NCI-H748 treated with DMSO at 0.1 percent for 48 hours (cell line): ENCODE measurements at places on chromosomes 3 and 15.

GRCh38 chr15:70493376-70493775 lies 270.0 kb downstream of the UACA start:
- DNase-seq = no peak

DNA sequence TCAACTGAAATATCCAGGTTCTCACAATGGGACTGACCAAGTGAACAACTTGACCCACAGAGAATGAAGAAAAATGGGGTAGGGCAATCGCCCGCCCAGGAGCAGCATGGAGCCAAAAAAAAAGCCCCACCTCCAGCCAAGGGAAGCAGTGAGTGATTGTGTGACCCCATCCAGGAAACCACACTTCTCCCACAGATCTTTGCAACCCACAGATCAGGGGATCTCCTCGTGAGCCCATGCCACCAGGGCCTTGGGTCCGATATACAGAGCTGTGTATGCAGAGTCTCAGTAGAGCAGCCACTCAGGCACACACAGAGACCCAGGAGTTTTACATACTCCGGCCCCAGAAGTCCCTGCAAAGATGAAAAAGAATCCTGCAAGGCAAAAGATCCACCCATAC lies 35.7 kb downstream of the PYGO1 start:
- no peak for DNase-seq

GRCh38 chr15:83290236-83290635 lies 5.8 kb upstream of the BNC1 start:
- no peak for DNase-seq

- no peak for DNase-seq
Observed at GRCh38 chr3:87996882-87997281, 61.9 kb downstream of the CGGBP1 start.

GRCh38 chr3:185767002-185767688 lies 57.7 kb downstream of the IGF2BP2 start:
- no peak for DNase-seq

- DNase-seq = no peak
Observed at GRCh38 chr3:12489368-12489767, 5.1 kb downstream of the TSEN2 start.

DNA sequence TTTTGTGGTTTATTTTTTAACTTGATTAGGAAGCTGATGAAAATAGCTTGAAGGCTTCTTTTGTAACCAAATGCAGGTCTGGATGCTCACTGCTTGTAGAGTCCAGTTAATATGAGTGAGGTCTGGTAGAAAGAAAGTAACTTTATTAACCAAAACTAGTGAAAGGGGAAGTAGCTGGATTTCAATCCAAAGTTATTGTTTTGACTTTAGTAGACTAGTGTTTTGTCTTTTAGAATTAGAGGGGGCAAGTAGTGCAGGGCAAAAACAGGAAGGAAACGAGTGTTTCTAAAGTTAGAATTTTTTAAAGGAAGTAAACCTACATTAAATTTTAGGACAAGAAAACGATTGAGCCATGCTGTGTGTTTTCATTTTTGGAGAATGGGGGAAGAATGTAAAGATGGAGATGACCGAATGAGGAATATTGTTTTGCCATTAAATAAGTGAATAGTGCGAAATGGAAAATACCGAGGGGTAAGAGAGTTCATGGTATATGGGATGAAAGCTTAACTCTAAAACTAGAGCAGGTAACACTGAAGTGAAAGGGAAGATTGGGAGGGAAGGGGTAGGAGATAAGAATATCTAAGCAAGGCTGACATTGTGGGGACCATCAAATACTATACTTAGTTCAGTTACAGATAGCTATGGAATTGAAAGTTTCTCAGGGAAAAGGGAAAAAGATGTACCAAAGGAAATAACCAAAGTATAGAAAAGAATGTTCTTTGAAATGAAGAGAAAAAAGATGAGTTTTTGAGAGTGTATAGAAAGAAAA lies 40.0 kb downstream of the USP3 start:
- no peak for DNase-seq

DNA sequence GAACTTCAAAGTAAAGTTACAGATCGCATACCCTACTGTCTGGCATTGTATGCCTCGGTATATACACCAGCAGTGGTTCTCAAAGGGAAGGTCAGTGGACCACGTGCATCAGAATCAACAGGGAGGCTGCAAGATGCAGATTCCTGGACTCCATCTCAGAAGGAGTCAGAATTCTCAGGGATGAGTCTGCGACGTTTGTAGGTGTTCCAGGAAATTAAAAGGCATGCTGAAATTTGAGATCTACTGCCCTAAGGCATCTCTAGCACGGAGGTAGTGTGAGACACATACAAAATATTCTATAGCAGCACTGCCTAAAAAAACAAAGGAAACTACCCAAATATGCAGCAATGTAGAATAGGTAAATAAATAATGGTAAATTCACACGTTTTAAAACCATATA lies 136.8 kb upstream of the BNIP2 start:
- DNase-seq = no peak

DNA sequence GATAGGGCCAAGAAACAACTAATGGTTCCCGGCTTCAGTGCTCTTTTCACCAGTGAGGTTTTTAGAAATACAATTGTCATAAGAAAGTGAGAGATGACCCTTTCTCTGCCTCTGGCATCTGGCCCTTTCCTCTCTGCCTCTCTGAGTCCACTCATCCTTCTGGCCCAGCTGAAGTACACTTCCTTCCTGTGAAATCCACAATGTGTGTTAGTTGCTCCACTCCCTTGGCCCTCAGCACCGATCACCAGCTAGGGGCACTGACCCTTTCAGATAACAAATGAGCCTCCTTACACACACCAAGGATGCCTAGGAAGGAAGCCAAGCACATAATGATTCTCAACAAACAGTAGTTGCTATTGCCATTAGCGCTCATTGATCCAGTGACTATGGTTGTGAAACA lies 2.9 kb upstream of the CAV3 start:
- no peak for DNase-seq

GRCh38 chr3:13569641-13570390 lies 20.9 kb downstream of the FBLN2 start:
- no peak for DNase-seq

DNA sequence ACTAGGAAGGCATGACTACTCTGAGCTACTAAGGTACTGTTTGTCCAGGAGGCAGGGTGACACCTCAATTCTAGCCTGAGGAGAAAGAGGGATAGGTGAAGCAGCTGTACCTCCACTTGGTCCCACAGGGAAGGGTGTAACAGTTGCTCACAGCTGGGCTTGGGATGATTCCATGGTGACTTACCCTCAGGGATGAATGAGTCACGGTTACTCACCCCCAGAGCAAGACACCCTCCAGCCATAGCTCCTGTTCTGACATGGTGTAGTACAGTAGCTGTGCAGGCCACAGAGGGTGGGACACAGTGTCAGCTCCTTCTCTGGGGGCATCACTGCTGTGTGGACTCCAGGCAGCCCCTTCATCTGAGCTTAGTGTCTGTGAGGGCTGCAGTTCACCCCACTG lies 868.6 kb upstream of the SEMA6D start:
- DNase-seq = no peak

GRCh38 chr3:50448752-50449539 lies 54.5 kb downstream of the CACNA2D2 start:
- DNase-seq = no peak

- no peak for DNase-seq
Observed at GRCh38 chr15:75785771-75786574, 57.3 kb upstream of the UBE2Q2 start.

DNA sequence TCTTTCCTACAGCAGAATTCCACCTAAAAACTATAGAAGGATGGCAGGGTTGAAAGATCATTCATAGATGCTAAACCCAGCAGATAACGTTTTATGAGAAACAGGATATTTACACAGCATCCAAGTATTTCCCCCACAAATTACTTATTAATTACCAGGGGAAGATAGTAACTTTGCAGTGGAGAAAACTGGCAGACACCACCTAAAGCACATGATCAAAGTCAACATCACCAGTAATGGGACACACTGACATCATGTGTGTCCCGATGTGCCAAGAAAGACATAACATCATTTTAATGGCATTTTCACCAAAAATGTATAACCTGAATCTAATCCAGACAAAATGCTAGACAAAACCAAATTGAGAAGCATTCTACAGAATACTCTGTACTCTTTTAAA lies 220.4 kb upstream of the THBS1 start:
- no peak for DNase-seq

GRCh38 chr3:71763426-71763825 lies 9.8 kb downstream of the GPR27 start:
- DNase-seq = no peak

DNA sequence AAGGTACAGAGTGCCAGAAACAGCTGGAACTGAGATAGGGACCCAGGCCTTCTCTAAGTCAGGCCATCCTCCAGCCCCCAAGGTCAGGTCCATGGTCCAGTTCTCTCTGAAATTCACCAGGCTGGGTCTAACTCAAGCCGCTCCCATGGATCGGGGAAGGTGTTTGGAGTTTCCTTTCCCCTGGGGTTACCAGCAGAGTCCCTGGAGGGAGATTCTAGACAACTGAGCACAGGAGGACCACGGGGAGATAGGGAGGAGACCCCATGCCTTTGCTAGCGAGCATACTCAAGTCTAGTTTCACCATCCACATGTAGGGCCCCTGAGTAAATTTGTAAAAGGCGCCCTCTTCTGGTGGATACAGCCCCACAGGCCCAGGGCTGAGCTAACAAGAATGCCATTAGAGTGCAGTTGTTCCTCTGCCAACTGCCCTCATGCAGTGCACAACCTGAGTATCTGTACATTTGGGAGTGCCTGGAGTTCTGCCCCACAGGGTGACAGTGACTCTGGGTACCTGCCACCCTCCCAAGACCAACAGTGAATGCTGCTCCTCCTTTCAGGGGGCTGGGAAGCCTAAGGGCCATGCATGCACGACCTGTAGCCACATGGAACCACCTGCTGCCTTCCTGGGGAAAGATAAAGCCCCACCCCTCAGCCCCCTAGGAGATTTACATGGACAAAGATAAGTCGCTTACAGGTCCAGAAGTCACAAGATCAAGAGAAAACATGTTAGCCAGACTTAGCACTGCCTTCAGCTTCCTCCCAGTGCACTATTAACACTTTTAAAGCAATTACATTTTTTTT lies 89.0 kb downstream of the IQSEC1 start:
- no peak for DNase-seq

- DNase-seq = no peak
Observed at GRCh38 chr3:186722457-186722856, 5.3 kb downstream of the KNG1 start.

- DNase-seq = no peak
Observed at GRCh38 chr3:111923095-111923771, 55.6 kb upstream of the ABHD10 start.

DNA sequence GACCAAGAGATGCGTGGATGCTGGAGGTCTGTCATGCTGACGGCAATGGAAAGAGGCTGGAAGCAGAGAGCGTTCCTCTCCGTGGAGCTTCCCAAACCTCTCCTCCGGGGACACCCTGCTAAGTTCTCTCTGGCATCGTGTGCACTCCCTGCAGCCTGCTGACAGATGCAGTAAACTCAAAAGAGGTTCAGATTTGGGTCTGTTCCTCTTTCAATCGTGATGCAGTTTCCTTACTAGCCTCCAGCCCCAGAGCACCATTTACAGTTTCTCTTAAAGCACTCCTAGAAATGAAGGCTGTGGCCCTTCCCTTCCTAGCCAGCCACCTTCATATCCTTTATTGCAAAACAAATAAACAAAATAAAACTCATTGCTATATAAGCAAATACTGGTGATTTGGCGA lies 47.3 kb upstream of the LRRC58 start:
- DNase-seq = no peak

DNA sequence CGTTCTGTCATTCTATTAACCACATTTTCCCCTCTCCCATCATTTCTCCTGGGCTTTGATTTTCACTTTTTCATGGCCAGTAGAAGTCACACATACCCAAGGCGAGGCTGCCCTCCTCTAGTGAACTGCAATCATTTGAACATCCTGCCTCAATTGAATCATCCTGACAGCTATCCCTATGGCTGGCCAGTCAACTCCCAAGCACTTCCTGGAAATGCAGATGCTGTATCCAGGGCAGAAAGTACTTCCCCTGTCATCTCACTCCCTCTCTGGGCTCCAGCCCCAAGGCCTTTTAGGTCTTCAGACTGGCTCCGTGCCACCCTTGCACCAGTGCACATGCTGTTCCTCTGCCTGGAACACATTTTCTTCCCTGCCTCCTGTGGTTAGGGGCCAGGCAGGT lies 738.3 kb upstream of the CFAP20DC start:
- no peak for DNase-seq

GRCh38 chr15:48176112-48176511 lies 2.0 kb downstream of the MYEF2 start:
- no peak for DNase-seq

GRCh38 chr3:9861201-9861600 lies 17.4 kb upstream of the RPUSD3 start:
- DNase-seq = no peak

- no peak for DNase-seq
Observed at GRCh38 chr3:86937306-86937791, 53.6 kb downstream of the VGLL3 start.

DNA sequence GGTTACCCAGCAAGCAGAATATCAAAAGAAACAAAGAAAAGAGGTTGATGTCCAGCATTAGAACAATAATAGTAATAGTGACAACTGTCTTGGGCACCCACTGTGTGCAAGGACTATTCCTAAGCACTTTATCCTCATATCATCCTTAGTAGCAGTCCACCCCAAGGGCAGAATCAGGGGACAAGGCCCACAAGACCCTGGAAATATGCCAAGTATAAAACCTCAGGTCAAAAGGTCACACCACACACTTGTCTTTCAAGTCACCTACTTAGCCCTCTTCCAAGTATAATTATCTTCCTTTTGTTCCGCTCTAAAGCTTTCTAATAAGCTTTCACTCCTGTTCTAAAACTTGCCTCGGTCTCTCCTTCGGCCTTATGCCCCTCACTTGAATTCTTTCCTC lies 124.0 kb upstream of the STT3B start:
- DNase-seq = no peak

- DNase-seq = no peak
Observed at GRCh38 chr3:87076946-87077345, 86.0 kb upstream of the VGLL3 start.

GRCh38 chr3:170232266-170232665 lies 10.0 kb downstream of the PRKCI start:
- no peak for DNase-seq

- no peak for DNase-seq
Observed at GRCh38 chr3:25768851-25769250, 14.4 kb downstream of the NGLY1 start.

DNA sequence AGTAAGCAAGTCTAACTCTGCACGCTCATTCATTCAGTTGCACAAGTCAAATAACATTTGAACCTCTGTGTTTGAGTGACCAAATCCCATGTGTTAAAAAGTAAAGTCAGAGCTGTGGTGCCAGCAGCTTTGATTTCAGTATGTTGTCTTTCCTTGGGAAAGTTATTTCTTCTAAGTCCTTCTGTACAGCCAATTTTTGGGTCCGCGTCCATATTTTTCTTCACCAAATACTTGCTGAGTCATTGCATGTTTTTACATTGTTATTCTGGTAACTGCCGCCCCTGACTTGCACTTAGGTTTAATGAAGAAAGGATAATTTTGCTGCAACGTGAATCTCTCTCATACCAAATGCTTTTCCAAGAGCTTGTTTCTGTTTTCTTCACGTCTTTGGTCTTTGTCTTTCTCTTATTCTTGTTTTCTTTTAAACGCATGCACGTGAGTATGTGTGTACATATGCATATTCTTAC lies 56.7 kb downstream of the PLS1 start:
- no peak for DNase-seq

GRCh38 chr3:107644631-107645030 lies 121.9 kb downstream of the BBX start:
- no peak for DNase-seq
